ENCODE measurements at places on chromosomes 13 and 19.
A peak's percentile ranks its signal among the peaks of the same experiment; 100 is the strongest.

GRCh38 chr19:19451429-19452242 is 46.2 kb downstream of the GATAD2A start:
- peak; percentile 32 for DNase-seq

DNA sequence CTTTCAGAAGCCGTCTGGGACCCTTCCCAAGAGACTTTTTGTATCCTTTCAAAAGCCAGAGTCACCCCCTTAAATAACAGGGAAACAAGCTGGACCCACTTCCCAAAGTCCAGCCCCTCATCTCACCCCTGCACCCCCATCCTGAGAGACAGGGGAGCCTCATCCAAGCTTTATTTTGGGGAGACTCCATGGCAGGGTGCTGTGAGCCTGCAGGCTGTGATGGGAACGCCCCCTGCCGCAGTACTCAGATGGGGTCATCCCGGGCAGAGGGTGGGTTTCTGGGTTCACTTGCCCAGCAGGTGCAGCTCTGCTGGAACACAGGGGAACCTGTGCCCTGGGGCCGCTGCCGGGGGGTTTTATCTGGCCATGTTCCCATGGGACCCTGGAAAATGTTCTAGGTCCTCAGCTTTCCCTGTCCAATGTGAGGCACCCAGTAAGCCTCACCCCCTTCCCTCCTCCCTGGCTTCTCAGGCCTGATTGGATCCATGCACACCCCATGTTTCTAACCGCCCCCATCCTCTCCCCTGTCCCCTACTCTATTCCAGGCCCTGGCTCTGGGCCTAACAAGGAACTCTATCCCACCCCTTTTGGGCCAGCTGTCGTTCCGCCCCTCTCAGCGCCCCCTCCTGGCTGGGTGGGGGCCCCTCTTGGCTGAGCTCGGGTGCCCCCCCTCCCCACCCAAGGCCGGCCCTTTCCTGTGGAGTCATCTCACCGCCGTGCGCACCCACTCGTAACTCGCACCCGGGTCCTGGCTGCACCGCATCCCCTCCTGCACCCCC is 1.0 kb downstream of the HIF3A start:
- DNase-seq = no peak

- no peak for DNase-seq
Observed at GRCh38 chr13:25885418-25885817, 166.4 kb downstream of the SHISA2 start.

- DNase-seq = no peak
Observed at GRCh38 chr13:98987275-98987674, 9.4 kb upstream of the DOCK9 start.

- no peak for DNase-seq
Observed at GRCh38 chr13:34247596-34247995, 429.6 kb downstream of the RFC3 start.

DNA sequence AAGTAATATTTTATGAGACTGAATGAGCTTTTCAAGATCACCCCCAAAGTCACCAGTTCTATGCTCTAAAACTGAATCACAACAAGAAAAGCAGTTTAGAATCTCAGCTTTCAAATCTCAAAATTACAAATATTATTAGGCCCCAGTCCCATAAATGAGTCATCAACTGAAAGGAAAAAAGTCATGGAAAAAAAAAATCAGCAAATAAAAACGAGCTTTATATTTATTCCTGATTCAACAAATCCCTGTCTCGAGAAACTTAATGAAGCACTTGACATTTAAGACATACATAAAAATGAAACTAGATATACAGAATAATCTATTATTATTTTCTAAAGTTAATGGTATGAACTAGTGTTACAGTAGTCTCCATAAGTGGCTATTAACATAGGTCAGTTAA is 203.0 kb downstream of the DIAPH3 start:
- no peak for DNase-seq

- DNase-seq = no peak
Observed at GRCh38 chr13:53092931-53093330, 64.3 kb downstream of the OLFM4 start.

DNA sequence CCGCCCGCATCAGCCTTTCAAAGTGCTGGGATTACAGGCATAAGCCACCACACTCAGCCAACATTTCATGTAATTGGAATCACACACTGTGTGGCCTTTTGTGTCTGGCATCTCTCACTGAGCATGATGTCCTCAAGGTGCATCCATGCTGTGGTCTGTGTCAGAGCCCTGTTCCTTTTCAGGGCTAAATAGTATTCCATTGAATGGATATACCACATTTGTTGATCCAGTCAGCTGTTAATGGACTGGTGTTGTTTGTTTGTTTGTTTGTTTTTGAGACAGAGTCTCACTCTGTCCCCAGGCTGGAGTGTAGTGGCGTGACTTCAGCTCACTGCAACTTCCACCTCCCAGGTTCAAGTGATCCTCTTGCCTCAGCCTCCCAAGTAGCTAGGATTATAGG is 17.9 kb downstream of the ATCAY start:
- no peak for DNase-seq

DNA sequence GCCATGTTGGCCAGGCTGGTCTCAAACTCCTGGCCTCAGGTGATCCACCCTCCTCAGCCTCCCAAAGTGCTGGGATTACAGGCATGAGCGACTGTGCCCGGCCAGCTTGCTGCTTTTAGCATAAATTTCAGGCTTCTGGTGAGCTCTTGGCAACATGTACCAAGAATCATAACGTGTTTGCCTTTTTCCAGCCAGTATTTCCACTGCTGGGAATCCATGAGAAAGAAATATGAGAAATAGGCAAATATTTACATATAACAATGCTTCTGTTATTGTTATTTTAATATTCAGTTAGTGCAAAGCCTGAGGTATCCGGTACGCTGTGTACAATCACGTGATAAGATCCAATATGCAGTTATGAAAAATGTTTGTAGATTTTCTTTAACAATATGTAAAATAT is 29.2 kb upstream of the CERS4 start:
- no peak for DNase-seq

DNA sequence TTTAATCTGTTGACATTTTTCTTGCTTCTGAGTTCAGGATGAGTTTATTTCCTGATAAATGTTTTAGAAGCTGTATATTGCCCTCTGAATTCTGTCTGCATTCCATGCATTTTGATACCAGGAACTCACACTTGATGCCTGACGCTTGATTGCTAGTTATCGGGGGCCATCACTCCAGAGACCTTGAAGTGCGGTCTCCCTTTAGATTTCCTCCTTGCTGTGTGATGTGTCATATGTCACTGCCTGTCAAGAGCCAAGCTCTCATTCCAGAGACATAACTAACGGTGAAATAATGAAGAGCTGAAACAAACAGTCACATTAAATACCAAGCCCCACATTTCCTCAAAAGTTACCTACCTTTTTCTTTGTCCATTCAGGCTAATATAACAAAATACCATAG is 155.5 kb downstream of the TNFSF13B start:
- no peak for DNase-seq

GRCh38 chr13:21218351-21219035 is 42.0 kb downstream of the MRPL57 start:
- peak; percentile 7 for DNase-seq

DNA sequence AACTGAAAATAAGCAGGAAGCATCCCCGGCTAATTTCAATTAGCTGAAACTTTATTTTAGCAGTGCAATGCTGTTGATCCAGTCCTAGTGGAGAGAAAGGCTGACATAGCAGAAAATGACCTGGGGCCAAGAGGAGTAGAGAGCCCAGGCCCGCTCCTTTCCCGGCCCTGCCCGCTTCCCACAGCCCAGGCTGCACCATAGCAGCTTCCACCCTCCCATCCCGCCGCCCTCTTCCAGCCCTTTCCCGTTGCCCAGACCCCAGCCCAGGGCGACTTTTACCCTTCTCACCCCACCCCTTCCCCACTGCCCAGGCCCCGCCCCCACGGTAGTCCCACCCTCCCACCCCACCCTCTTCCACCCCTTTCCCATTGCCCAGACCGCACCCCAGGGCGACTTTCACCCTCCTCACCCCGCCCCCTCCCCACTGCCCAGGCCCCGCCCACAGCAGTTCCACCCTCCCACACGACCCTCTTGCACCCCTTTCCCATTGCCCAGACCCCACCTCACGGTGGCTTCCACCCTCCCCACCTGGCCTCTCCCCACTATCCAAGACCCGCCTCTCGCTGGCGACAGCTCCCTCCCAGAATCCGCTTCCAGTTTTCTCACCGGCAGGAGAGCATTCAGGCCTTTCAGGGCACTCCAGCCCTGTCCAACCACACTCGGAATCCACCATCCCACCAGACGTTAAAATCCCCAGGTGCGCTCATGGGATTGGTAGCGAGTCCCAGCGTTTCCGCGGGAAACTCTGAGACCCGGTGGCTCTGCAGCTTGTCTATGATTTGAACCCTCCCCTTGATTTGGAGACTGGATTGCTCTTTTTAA is 8.3 kb downstream of the ZNF160 start:
- no peak for DNase-seq

DNA sequence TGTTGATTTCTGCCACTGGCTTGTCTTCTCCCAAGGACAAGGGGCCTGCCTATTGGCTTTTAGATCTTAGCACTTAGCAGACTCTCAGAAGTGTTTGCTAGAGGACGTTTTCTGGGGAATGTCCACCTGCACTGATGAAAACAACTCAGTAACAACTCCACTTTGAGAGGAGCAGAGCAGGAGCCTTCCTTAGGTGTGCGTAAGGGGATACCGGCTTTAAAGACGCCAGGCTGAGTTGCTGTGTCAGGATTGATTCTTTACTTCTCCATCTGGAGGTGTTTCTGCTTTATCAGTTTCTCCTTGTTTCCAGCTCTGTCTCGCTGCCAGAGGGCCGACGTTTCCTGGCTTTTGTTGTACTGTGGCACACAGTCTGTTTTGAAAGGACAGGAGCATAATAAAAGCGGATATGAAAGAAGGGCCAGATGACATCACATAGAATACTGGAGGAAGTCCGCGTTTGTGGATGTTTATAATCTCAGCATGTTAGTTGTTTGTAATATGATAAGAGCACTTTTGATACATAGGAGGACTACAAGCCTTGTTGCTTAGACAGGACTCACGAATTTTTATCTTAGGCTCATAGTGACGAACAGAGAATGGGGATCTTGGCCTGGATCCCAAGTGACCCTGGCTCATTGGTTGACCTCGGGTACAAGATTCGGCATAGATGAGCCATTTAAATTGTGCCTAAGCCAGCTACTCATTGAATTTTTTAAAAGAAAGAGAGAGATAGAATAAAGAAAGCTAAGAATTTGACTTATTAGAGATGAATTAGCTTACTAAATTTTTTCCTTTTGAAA is 34.6 kb downstream of the COL4A2 start:
- no peak for DNase-seq

GRCh38 chr13:45055902-45056648 is 64.2 kb upstream of the GTF2F2 start:
- no peak for DNase-seq

Data from CD4-positive, alpha-beta memory T cell (primary cell).